ENCODE measurements at places on chromosomes 3 and 15.

DNA sequence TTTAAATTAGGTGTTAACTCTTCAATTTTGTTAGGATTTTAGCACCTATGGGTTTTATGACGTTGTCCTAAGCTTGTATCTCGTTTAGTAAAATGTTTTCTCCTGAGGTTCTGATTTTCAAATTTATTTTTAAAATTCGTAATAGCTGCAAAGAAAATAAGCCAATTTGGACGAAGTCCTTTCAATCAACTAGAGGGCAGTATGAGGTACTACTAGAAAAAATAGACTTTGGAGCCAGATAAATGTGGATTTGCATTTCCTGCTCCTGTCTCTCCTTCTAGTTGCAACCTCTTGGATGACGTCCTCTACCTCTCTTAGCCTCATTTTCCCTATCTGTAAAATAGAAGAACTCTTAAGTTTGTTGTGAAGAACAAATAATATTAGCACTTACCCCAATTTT lies 81.1 kb downstream of the SLTM start:
- peak; percentile 13 for DNase-seq

DNA sequence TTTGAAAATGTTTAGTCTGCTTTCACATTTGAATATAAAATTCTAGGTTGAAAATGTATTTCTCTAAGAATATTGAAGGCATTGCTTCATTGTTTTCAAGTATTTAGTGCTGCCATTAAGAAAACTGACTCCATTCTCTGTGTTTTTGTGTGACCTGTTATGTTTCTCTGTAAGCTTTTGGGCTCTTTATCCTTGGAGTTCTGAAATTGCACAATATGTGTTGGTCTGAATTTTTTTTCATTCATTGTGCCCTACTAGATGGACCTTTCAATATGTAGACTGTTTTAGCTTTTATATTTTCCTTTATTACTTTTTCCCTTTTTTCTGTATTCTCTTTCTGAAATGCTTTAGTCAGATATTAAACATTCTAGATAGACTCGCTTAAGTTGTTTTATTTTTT lies 22.2 kb downstream of the FAM98B start:
- DNase-seq = no peak

- peak; percentile 84 for DNase-seq
Observed at GRCh38 chr3:173066044-173067004, 74.7 kb downstream of the SPATA16 start.

DNA sequence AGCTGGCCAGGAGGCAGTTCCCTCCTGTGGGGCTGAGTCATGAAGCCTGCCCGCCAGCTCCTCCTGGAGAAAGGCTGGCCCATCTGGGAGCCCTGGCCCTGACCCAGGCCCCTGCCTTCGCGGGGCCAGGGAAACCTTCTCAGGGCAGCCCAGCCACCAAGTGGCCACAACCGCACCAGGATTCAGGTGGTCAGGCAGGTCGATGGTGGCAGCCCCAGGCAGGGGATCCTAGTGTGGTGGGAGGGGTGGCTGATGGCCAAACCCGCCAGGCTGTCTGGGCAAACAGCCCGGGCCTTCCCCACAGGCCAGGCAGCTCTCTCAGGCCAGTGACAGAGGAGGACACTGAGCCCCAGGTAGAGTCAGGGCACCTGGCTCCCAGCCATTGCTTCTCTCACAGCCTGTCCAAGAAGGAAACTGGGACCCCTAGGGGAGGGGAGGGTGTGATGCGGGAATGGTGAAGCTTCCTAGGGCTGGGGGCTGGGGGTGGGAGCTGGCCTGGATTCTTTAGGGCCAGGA lies 1.2 kb downstream of the TWF2 start:
- peak; percentile 94 for DNase-seq

GRCh38 chr3:97778152-97778551 lies 13.6 kb downstream of the ARL6 start:
- DNase-seq = no peak

DNA sequence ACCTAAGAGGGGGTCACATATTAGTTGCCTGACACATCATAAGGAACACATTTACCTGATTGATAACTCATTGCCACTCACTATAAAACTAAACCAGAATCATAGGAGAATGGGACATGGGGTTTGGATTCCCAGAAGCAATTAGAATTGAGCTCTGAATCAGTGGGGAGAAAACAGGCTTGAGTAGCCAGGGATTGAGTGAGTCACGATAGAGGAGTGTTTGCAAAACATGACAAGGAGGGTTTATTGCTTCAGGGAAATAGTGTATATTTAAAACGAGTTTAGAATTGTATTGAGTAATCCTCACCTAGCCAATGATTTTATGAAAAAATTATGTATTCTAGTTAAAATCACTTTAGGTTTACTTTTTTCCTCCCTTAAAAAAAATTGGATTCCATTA lies 101.1 kb upstream of the THRB start:
- DNase-seq = peak; percentile 17

- DNase-seq = no peak
Observed at GRCh38 chr3:189262746-189263145, 91.0 kb downstream of the TPRG1 start.

DNA sequence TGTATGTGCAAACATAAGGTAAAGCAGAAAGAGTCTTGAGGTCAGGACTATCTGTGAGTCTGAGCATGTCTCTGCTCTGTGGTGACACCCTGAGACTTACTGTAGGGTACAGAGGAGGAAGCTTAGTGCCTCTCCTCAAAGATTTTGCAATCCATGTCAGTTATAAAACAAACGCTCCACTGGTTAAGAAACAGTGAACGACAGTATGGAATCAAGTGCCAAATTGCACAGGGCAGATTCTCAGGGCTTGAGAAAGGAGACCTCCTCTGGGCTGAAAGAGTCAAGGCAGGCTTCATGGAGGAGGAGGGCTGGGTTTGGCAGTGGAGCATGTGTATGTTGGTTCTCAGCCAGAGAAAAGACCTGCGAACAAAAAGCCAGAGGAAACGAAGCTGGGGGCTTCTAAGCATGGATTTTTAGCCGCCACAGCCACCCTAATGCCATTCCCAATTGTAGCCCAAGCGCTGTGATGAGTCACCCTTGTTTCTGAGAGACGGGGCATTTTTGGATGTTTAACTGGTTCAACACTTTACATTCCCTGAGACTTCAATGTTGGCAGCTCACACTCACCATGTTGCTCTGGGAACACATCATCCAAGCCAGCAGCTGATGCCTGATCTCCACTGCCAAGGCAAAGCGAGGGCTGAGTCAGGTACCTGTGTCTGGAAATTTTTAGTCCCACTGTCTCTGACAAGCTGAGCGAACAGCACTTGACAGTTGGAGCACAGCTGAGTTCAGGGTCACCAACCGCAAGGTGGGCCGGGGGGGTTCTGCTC lies 3.4 kb upstream of the DGKG start:
- peak; percentile 72 for DNase-seq

Measured in HT1080 (cell line).